ENCODE measurements at places on chromosomes 1 and 21.

DNA sequence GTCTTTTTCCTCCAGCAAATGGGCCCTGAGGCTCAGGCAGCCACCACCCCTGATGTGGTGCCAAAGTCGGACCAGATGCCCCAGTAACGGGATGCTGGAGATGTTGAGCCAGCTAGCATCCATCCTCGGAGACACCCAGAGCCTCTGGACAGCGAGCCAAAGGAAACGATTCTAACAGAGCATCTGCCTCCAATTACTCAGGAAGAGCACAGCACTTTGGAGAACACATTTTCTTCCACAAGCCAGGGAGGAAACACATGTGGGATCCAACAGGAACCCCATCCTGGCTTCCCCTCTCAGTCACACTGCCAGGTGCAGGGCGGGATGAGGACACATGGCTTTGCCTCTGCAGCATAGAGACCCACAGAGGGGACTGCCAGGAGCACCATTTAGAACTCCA lies 44.9 kb downstream of the C1orf198 start:
- peak; percentile 34 for DNase-seq

DNA sequence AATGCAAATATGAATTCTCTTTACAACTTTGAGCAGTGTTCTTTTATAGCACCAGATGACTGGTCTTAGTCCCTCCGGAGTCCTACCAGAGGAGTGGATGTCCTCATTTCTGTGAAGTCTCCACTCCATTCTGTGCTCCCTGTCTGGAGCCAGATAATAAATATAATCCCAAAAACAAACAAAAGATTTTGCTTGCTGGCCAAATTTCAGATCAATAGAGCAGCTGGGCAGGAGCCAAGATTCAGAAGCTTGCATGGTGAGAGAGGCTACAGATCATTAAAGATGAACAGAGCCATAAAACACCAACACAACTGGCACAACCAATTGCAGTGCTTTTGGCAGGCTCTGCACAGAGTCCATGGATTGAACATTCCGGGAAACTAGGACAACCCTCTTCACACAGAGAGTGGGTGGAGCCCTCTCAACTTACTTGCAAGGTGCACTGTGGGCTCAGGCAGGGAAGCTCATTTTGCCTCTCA lies 231.5 kb upstream of the SNX7 start:
- no peak for DNase-seq

DNA sequence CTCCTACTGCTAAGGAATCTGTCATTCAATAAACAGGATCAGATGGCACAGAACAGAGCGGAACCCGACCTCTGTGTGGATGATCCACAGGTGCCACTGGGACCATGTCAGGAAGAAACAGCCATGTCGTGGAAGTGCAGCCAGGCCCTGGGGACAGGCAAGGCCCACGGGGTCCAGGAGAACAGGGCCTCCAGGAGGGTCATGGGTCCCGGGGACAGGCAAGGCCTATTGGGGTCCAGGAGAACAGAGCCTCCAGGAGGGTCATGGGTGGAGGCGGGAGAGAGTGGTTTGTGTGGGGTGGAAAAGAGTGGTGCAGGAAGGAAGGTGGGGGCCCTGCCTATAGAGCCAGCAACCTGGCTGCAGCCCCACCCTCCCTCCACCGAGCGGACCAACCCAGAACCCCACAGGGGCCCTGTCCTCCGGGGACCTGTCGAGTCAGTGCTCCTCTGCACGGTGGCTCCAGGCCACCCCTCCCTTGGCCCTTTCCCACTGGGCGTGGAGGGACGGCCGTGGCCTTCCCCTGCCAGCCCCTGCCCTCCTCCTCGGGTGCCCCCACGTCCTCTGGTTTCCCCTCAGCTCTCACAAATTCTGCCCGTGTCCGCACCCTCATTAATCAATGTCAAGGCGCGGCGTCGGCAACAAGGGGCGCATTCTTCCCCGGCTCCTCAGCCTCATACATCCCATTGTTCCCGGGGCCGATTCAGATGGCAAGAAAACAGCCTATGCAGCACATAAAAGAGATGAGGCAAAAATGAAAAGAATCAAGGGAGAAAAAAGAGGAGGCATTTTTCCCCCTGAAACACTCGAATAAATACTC lies 146.4 kb downstream of the PRDM16 start:
- no peak for DNase-seq

DNA sequence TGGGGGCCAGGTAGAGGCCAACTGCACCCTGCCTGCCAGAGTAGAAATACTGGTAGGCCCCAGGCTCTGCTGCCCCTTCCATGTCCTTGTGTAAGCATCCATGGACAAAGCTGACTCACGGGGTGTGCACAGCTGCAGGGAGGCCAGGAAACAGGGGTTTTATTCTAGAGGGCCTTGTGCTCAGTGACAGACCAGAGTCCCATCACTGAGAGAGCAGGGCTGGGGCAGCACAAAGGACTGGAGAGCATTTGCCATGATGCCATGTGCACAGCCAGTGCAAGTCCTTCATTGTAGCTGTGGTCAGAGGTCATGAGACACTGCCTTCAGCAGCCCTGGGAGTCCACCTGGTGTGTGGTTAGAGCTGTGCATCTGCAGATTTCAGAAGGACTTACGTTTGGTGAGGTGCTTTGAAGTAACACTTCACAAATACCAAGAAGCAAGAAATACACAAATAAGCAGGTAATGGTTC lies 8.1 kb downstream of the ARF1 start:
- no peak for DNase-seq

DNA sequence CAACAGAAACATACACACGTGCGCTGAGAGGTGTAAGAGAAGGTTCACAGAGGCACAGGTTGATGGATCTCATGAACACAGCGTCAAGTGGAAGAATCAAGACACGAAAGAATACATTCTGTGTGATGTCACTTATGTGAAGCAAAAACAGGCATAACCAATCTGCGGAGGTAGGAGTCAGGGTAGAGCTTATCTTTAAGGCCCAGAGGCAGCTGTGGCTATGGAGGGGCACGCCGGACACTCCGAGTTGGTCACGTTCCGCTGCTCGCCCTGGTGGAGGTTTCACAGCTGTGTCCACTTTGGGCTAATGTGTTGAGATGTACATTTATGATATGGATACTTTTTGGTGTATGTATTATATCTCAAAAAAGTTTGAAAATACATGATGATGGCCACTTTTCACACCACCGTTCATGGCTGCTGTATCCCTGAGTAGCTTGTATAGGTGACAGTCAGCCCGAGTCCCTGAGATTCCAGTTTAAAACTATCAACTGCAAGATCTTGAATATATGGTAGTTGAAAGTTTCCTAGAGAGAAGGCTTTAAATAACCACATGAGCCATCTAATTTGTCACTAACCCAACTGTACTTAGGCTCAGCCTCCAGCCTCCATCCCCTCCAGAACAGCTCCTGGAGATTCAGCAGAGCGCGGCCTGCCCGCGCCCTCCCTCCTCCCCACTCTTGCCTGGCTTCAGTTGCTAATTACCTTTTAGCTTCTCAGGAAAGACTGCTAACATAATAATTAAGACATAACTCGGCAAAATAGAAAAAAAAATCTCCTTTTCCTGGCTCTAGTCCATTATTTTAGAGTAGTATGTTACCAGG lies 6.7 kb upstream of the ADARB1 start:
- DNase-seq, result no peak

GRCh38 chr1:7407544-7407895 lies 363.6 kb upstream of the VAMP3 start:
- peak; percentile 78 for DNase-seq

GRCh38 chr21:39150316-39150715 lies 32.9 kb downstream of the PSMG1 start:
- DNase-seq, result no peak

Measured in vagina (tissue), 2 donors.